Activated naive CD4-positive, alpha-beta T cell treated with anti-CD3 and anti-CD28 coated beads, Interleukin-2, amount 50 U/mL, for 16 hours (primary cell): ENCODE measurements at places on chromosomes 7 and 10.

DNA sequence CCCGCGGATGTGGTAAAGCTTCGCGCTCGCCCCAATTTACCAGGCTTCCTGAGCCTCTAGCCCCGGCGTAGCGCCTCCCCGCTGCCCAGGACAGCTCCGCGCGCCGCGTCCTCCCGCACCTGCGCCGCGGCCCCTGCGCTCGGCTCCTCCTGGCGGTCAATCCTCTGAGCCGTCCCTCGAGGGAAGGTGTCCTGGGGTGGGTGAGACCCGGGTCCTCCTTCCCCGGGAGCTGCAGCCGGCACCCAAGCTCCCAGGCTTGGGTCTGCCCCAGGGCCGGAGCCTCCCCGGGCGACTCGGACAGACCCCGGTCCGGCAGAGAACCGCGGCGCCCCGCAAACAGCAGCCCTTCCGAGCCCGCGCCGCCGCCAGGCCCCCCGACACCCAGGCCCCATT lies 512 bp downstream of the OSBPL3 start:
- DNase-seq, result peak; percentile 70

GRCh38 chr10:15344876-15345285 lies 26.2 kb downstream of the FAM171A1 start:
- no peak for DNase-seq

DNA sequence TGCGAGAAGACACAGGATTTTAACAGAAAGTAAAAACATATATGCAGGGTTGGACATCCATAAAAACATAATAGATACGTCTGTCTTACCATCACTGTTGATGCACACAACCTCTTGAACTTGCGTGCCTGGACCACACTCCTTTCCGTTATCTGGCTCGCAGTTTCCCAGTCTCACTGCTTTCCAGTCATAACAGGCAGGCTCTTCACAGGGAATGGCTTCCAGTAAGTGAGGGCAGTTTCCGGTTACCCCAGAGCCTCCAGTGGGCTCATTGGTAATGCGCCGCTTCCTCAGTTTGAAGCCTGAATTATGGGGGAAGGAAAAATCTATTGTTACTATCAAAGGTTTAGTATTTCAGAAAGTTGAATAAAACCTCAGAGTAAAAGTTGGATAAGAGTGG lies 290.7 kb downstream of the THSD7A start:
- no peak for DNase-seq

- DNase-seq, result no peak
These were observed 127.8 kb downstream of the CACNB2 start for GRCh38 chr10:18268005-18268404.

DNA sequence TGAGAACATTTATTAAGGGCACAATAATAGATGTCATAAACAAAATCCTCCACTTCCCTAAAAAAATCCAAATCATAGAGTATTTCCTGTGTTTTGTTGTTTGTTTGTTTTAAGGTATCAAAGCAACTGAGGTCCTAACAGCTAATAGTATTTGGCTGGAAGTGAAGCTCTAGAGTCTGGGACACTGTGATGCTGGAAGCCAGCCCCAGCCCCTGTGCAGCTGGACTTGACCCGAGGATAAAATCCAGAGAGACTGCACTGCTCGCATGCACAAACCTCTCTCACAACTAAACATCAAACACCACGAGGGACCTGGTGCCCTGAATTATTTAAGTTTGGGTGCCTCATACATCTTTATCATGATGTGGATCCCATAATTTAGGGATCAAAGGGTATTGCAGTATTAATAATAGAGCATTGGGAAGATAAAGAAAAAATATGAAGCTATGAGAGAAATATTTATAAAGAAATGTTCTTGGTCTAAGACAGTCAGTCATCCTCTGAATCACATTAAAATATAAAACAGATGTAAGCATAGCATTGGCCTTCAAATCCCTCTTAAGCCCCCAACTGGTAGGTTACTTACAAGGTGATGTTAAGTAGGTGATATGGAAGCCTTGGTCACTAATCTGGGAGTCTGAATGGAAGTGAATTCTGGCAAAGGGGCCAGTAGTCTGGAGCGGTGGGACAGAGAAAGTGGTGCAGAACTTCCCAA lies 44.4 kb downstream of the CUBN start:
- no peak for DNase-seq

- DNase-seq, result no peak
These were observed 96.0 kb upstream of the SAMD8 start for GRCh38 chr10:75015442-75015841.

DNA sequence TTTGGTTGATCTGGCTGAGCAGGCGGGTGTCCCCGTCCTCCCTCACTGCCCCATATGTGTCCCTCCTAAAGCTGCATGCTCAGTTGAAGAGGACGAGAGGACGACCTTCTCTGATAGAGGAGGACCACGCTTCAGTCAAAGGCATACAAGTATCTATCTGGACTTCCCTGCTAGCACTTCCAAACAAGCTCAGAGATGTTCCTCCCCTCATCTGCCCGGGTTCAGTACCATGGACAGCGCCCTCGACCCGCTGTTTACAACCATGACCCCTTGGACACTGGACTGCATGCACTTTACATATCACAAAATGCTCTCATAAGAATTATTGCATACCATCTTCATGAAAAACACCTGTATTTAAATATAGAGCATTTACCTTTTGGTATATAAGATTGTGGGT lies 26.9 kb upstream of the TRIM56 start:
- DNase-seq, result peak; percentile 38

- peak; percentile 73 for DNase-seq
These were observed 64.5 kb upstream of the SYPL1 start for GRCh38 chr7:106176414-106177299.

DNA sequence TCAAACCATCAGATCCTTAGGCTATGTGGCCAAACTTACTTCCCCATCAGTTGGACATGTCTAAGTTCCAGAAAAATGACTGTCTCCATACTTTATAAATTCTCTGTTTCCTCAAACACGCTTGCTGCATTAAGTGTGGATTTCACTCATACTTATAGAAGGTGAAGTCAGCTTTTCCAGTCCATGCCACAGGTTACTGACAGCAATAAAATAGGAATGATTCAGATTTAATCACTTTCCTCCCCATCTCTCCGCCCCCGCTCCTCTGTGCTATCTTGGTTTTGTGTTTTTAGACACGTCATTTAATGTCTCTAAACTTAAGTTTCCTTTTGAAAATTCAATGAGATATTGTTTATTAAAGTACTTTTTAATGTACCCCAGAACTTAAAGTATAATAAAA lies 1098.0 kb upstream of the C7orf33 start:
- no peak for DNase-seq

GRCh38 chr7:103967401-103967800 lies 22.1 kb downstream of the RELN start:
- no peak for DNase-seq

- no peak for DNase-seq
These were observed 41.9 kb downstream of the RBM20 start for GRCh38 chr10:110686047-110686446.

DNA sequence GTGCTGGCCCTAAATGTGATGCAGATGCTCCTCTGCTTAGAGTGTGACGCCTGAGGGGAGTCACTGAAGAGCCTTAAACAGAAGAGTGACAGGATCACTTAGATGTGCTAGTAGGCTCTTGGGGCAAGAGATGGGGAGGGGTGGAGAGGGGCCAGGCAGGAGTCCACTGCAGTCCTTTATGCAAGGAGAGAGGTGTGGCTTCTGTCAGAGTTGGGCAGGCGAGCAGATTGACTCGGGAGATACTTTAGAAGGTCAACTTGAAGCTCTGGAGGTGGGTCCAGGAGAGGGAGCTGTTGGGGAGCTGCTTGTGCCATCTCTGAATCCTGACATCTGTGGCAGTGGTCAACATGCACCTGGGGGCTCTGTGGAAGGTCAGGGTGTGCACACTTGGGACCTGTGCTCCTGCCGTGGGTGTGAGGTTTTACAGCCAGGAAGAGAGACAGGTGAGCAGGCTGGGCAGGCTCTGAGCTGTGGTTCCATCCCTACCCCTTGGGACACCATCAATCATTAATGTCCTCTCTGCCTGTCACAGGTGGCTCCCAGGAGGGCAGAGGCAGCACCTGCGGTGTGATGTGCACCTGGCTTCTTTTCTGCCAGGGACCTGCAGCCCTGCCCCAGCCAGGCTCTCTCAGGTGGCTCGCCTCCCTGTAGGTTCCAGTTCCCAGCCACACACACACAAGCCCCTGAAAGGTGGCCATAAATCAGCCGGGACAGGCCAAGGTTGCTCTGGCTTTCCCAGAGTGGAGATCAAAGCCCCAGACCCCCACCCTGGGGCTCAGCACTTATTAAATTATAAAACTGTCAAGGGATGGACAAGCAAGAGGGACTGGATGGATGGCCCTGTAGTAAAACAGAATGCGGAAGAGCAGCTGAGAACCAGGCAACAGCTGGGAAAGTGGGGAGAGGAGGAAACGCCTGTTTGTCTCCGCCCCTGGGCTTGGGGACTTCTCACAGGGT lies 14.0 kb downstream of the NEURL1 start:
- DNase-seq, result no peak

GRCh38 chr7:113086431-113086888 lies at the start of gene GPR85:
Gene GPR85, minus strand, starts transcription at chr7:113086827. Its CDS starts 2,106 bp downstream, at chr7:113084721.
- peak; percentile 31 for DNase-seq

GRCh38 chr7:141097430-141097829 lies 23.6 kb downstream of the TMEM178B start:
- no peak for DNase-seq

- no peak for DNase-seq
These were observed 104.7 kb downstream of the VWC2 start for GRCh38 chr7:49878089-49878488.

GRCh38 chr10:26528715-26529393 lies 90.7 kb downstream of the APBB1IP start:
- DNase-seq, result no peak

GRCh38 chr7:142331941-142332340 lies 74.1 kb upstream of the PRSS58 start:
- no peak for DNase-seq

GRCh38 chr10:58107506-58107905 lies 160.2 kb downstream of the IPMK start:
- no peak for DNase-seq

DNA sequence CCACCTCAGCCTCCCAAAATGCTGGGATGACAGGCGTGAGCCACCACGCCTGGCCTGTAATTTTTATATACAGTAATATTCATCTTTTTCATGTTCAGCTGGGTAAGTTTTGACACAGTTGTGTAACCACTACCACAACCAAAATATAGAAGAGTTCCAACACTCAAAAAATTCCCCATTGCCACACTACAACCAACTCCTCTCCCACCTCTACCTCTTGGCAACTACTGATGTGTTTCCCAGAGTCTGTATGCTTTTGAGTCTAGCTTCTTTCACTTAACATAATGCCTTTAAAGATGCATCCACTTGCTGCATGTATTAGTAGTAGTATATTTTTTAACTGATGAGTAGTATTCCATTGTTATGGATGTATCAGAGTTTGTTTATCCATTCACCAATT lies 90.7 kb downstream of the SRPK2 start:
- no peak for DNase-seq

GRCh38 chr7:30478349-30479201 lies at the start of gene NOD1:
Gene NOD1, minus strand, starts transcription at chr7:30478784. Its CDS starts 21,863 bp downstream, at chr7:30456921.
- peak; percentile 72 for DNase-seq

- DNase-seq, result no peak
These were observed 34.0 kb downstream of the CDHR3 start for GRCh38 chr7:105996860-105997737.

- DNase-seq, result no peak
These were observed 48.4 kb downstream of the MDFIC start for GRCh38 chr7:114970308-114970707.

- DNase-seq, result no peak
These were observed 35.7 kb upstream of the SRRM3 start for GRCh38 chr7:76165973-76166403.

- DNase-seq, result no peak
These were observed 88.3 kb upstream of the CYP26C1 start for GRCh38 chr10:92972066-92972870.

DNA sequence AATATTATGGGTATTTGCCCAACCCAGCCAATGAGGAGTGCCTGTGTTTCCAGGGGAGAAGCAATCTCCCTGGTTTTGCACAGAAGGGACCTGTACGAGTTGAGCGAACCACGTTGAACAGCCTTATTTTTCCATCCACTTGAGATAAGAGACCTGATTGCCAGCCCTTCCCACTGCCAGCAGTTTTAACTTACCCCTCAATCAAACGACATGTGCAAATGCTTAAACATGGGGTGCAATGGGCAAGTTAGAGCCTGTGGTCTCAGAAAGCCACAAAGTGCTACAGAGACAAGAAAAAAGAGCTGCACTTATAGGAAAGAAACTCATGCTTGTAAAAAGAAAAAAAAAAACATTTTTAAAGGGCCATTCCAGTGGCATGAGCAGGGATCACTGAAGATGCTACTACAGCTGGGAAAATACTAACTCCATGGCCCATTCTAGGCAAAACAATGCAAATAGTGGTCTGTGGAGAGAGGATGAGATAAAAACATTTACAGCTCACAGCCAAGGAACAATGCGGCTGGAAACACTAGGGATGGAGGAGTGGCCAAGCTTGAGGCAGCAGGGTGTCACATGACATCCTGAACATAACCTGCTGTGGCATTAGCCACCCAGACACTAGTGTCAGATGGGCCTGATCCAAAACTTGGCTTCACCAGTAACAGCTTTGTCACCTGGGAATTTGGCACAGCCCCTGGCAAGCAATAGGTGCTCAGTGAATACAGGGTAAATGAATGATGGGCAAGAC lies 162.8 kb downstream of the ELMO1 start:
- no peak for DNase-seq

DNA sequence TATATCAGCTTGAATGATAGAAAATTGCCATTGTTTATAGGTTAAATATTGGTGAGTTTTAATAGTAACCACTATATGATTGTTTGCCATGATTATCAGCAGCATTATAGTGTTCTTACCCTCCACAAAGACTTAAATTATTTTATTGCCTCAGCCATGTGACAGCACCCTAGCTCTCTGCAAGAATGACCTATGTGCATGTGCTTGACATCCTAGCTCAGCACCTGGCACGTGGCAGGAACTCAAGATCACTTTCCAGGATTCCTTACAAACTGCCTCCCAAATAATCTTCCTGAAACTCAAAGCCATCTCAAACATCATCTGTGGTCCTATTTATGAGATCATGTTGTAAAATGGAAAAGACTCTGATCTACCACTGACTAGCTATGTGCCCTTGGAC lies 68.1 kb upstream of the ANKRD30A start:
- no peak for DNase-seq
